ENCODE measurements at places on chromosomes 6 and 20. TPM values are rescaled to one million over a fixed set of nuclear protein-coding genes. Genes with fewer than 3 reads are reported as not detected.

The PRDM13 gene
- total RNA-seq = not detected

The FGD2 gene
- 7.3 TPM for total RNA-seq

The HLA-DRB1 gene
- total RNA-seq = 28.7 TPM

The ACSS1 gene
- 8.9 TPM for total RNA-seq

The SIGLEC1 gene
- total RNA-seq = 2.1 TPM

The LGSN gene
- not detected for total RNA-seq

The FAM209B gene
- total RNA-seq = not detected

The MYLK2 gene
- total RNA-seq = 21.9 TPM

Measured in skeletal muscle tissue (tissue), 5 donors.